CD4-positive, alpha-beta T cell treated with Interleukin-17A for 4 hours (primary cell): ENCODE measurements at places on chromosomes 11 and 22.

DNA sequence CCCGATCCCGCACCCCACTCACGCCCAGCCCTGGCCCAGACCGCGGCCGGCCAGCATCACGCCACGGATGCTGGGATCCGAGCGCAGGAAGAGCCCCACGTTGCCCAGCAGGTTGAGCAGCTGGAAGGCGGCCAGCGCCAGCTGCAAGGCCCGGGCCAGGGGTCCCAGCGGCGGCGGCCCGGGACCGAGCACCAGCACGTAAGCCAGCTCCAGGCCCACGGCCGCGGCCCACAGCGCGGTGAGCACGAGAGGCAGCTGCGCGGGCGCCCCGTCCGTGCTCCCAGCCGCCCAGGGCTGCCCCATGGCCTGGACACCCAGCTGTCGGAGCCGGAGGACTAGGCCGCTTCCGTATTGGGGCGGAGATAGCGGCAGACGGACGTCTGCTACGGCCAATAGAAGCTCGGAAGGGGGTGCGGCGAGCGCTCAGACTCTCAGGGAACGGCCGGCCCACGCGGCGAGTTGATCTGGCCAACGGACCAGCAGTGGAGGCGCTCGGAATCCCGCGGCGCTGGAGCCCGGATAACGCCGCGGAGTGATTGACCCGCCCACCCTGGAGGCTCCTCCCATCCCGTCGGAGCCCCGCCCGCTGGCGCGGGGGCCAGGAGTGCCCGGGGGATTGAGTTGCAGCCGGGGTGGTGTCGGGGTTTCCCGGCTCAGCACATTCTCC, at the start of gene ZDHHC24:
Gene ZDHHC24, minus strand, starts transcription at position 348 of the 667 bp plus-strand sequence. Its CDS starts 45 bp downstream, at position 303.
- DNase-seq = peak; percentile 89

- no peak for DNase-seq
Observed at GRCh38 chr22:46001046-46001425, 24.1 kb upstream of the WNT7B start.

- peak; percentile 21 for DNase-seq
Observed at GRCh38 chr11:73950869-73951710, at the start of gene DNAJB13. DNAJB13 (plus strand) TSS chr11:73951026; CDS start chr11:73951070, 44 bp downstream.

DNA sequence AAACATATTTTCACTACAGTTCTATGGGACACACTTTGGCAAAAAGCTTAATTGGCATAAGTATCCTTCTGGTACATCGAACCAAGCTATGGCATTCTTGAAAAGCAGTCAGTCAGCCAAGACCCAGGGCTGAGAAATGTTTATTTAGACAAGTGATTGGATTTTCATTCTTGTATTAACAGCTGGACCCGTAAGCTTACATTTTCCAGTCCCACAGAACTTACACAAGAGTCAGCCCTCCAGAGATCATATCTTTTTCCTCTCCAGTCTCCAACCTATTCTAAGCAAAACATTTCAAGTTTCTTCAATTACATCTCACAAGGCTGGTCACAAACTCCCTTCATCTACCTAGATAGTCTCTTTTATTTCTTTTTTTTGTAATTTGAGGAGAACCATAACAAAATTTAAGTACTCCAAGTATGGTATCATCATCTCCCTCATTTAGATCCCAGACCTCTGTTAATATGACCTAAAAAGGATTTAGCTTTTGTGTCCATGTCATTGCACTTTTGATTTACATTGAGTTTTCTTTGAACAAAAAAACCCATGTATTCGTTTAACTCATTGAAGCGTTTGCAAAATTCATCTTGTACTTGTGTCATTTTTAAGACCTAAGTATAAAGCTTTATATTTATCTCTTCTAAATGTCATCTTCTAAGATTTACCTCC, 67.9 kb upstream of the GRK3 start:
- DNase-seq = no peak

GRCh38 chr22:46233231-46233630, 16.9 kb downstream of the CDPF1 start:
- DNase-seq = no peak

- DNase-seq = no peak
Observed at GRCh38 chr22:28544431-28544868, 135.2 kb downstream of the TTC28 start.

DNA sequence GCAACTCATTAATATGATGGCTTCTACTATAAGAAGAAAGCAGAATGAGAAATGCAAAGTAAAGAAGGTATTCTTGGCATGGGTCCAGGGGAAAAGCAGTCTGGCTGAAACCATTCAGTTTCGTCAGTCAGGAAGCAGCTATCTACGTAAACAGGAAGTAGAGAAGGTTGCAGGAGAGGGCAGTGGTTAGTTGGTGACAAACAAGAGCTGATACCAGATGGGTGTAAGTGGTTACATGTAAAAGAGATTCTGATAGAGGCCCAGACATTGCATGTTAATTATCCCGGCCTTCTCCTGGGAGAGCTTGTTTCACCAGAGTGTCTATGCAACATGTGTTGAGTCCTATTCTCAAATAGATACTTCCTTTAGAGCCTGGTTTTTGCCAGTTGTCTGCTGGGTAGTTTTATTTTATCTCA, 58.4 kb upstream of the PSMA1 start:
- peak; percentile 77 for DNase-seq

- DNase-seq = no peak
Observed at GRCh38 chr22:17954860-17955587, 69.3 kb downstream of the MICAL3 start.

GRCh38 chr11:93370260-93370659, 39.7 kb downstream of the DEUP1 start:
- no peak for DNase-seq

DNA sequence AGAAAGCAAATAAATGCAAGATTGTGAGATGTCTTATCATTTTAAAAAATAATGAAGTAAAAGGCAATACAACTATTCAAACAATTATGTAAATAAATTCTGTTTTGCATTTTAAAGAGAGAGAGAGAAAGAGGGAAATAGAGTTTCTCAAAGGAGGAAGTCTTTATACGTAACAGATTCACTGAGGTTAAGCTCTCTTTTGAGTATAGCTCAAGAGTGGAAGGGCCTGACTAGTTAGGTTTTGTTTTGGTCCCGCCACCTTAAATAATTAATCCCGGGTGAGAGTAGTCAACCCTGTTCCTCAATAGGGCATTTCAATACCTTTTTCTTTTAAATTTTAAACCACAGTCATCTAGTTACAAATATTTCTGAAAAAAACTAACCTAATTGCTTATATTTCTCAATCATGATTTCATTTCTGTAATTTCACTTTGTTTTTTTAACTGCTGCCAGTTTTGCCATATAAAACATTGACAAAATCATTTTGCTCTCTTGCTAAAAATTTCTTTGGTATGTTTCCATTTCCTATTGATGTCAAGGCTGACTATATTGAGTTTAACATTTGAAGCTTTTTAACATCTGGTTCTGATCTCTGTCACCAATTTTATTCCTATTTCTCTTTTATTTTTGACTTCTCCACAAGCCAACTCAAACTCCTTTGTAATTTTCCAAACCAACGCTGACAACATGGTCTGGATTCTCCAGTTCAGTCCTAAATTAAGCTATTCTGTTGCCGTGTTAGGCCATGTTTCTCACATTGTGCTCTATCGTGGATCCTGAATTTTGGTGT, 10.3 kb downstream of the OR10D3 start:
- DNase-seq = no peak

- DNase-seq = no peak
Observed at GRCh38 chr11:109697140-109697843, 275.3 kb downstream of the C11orf87 start.

- DNase-seq = no peak
Observed at GRCh38 chr22:44793106-44793505, 40.7 kb downstream of the ARHGAP8 start.

GRCh38 chr11:119421941-119422808, 797 bp downstream of the THY1 start:
- no peak for DNase-seq

GRCh38 chr11:60155931-60156330, 27.0 kb downstream of the MS4A6A start:
- DNase-seq = no peak

GRCh38 chr22:42596336-42596735, 18.3 kb downstream of the POLDIP3 start:
- DNase-seq = no peak

GRCh38 chr11:118918128-118918685, 7.5 kb downstream of the BCL9L start:
- peak; percentile 56 for DNase-seq

GRCh38 chr11:35419184-35419829, at the start of gene SLC1A2:
SLC1A2 (minus strand) TSS chr11:35419558; CDS start chr11:35418966, 592 bp downstream.
- DNase-seq = no peak

- no peak for DNase-seq
Observed at GRCh38 chr11:128171506-128171905, 415.9 kb downstream of the ETS1 start.

DNA sequence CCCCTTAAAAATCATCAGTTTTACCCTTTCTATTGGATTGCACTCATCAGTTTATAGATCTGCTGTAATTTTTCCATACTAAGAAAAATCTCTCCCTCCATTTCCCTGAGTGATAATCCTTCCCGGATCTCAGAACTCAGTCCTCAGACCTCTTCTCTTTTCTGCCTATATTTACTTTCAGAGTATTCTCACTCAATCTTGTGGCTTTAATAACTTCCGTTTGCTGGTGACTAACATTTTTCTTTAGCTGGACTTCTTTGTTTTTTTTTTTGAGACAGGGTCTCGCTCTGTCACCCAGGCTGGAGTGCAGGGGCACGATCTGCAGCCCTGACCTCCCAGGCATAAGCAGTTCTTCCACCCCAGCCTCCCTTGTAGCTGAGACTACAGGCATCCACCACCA, 10.4 kb downstream of the ATXN10 start:
- no peak for DNase-seq

- no peak for DNase-seq
Observed at GRCh38 chr11:34180040-34180813, 74.8 kb downstream of the NAT10 start.

DNA sequence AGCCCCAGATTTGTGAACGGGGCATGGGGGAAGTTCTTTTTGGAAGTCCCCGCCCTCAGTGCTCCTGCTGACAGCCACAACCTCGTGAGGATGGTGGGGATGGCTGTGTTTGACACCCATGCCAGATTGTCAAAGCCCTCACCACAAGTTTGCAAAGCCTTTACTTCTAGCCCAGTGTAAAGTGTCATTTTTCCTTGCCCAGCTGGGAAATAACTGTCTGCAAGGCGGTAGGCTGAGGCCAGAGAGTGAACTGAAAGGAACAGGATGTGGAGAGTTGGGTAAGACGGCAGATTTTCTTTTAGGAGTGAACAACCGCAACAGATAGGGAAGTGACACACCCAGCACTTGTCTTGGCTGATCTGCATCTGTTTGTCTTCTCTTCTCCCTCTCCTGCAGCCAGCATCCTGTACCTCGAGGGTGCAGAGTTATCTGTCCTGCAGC, 13.6 kb downstream of the IL17RA start:
- peak; percentile 64 for DNase-seq

- DNase-seq = no peak
Observed at GRCh38 chr11:19392321-19392720, 151.6 kb upstream of the E2F8 start.

DNA sequence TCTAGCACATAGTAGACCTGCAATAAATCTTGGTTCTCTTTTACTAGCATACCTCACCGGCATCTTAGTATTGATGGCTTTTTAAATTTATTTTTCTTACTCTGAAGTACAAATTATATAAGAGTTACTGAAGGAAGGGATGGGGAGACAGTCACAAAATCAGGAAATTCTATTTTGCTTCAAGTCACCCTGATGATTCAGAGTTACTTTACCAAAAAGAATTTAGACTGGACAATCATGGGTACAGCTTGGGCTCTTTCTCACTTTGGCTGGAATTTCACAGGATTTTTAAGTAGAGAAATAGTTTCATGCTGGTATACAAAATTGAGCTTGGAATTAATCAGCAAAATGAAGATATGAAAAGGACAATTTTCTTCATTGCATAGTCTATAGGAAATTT, 919.2 kb downstream of the METTL15 start:
- no peak for DNase-seq

GRCh38 chr11:33531743-33532181, 168.9 kb downstream of the C11orf91 start:
- no peak for DNase-seq

GRCh38 chr11:130995266-130995665, 79.0 kb upstream of the SNX19 start:
- DNase-seq = no peak

DNA sequence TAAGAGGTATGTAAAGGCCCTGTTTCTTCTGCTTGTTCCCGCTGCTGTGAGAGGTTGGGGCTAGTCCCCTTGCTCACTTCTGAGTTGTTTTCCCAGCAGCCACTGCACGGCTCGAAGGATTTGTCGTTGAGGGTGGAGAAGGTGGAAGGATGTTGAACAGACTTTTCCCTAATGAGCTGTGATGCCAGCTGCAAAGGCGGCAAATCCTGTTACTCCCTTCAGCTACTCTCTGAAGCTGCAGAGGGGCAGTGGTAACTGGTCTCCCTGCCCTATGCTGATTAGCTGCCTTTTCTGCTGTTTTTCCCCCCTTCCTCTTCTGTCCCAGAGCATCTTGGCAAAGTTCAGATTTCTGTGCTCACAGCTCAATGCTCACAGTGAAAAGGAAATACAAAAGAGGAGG, 90.4 kb upstream of the SLC25A18 start:
- no peak for DNase-seq

- no peak for DNase-seq
Observed at GRCh38 chr11:116776522-116776984, 3.8 kb upstream of the BUD13 start.

DNA sequence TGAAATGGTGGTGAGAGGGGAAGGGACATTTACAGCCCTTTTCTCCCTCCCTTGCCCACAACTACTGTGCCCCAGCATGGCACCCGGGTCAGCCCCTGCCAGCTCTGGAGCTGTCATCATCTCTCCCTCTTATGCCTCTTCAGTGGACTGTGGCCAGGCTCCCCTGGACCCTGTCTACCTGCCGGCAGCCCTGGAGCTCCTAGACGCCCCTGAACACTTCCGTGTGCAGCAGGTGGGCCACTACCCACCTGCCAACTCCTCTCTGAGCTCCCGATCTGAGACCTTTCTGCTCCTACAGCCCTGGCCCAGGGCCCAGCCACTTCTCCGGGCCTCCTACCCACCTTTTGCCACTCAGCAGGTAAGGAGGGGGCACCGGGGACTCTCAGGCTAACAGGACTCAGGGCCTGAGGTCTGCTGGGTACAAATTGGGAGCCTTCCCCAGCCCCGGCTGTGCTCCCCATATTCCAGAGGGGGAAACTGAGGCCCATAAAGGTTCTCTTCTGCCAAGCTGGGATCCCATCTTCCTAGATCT, 2.9 kb downstream of the TMEM132A start:
- no peak for DNase-seq
